ENCODE measurements at places on chromosomes 5 and 9.
A peak's percentile ranks its signal among the peaks of the same experiment; 100 is the strongest.

DNA sequence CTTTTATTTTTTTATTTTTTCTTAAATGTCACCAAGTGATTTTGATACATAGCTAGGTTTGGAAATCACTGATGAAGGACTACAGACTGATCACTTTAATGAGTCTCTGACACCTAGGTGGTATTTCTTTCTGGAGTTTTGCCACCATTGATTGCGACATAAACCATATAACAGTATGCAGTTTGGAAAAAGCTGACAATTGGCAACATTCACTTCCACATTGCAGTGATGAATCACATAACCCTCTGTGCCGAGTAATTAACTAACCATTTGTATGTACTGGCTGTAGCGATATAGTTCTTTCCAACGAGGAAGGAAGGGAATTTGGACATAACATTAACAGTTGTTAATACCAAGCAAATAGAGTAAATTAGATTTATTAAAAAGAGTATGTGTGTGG, 222.9 kb upstream of the EFNA5 start:
- peak; percentile 50 for DNase-seq

- DNase-seq = no peak
Measured at GRCh38 chr9:14713187-14713767, 9.3 kb downstream of the CER1 start.

- no peak for DNase-seq
Measured at GRCh38 chr5:135087950-135088349, 53.9 kb upstream of the PITX1 start.

DNA sequence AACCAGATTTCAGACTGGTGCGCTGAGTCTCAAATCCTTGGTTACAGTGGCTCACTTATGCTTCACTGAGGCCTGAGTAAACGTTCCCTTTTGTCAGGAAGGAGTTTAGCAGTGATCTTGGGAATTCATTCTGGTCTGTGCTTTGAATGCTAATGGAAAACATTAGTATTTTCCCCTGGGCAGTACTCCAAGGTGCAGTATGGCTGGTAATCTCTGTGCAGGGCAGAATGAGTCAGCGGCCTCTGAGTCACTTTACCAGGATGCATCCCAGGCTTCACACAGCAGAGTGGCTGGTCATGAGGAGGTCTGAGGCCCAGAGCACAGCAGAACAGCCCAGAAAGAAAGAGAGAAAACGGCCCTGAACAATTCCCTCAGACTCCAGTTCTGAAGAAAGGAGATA, 54.0 kb downstream of the PCA3 start:
- peak; percentile 99 for DNase-seq

- no peak for DNase-seq
Measured at GRCh38 chr5:6397536-6398269, 19.4 kb upstream of the MED10 start.

GRCh38 chr9:1125741-1126140, 75.6 kb downstream of the DMRT2 start:
- no peak for DNase-seq

Measured in mesenchymal stem cell (in vitro differentiated cells and primary cell).